Stimulated activated CD4-positive, alpha-beta T cell treated with anti-CD3 and anti-CD28 coated beads, Interleukin-12 subunit alpha, Interleukin-12 subunit beta, amount 100 ng/mL, for 24 hours (primary cell): ENCODE measurements at places on chromosomes 2 and 18.

DNA sequence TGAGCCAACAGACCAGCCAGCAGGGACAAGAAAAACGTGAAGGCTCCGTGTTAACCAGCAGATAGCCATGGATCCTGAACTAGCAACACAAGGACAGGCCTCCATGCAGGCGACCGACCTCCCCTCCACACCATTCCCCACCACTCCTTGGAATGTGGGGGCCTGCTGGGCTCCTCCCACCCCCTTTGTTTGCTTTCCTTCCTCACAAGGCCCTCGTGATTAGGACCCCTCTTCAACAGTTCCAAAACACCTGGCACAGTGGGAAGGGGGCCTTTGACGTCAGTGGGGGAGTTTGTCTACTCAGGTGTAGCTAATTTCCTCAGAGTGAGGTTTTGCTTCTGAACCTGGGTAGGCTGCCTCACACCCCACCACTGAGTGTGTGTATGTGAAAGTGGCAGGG is 37.8 kb downstream of the SLC14A2 start:
- no peak for DNase-seq

GRCh38 chr2:79713131-79713785 is 200.4 kb downstream of the CTNNA2 start:
- DNase-seq = no peak

- no peak for DNase-seq
These were observed 21.6 kb downstream of the OSR1 start for GRCh38 chr2:19336781-19337180.

DNA sequence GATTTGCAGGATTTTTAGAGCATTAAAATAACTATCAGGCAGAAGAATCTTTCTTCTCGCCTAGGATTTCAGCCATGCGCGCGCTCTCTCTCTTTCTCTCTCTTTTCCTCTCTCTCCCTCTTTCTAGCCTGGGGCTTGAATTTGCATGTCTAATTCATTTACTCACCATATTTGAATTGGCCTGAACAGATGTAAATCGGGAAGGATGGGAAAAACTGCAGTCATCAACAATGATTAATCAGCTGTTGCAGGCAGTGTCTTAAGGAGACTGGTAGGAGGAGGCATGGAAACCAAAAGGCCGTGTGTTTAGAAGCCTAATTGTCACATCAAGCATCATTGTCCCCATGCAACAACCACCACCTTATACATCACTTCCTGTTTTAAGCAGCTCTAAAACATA is 137.0 kb downstream of the MEIS1 start:
- DNase-seq = no peak

DNA sequence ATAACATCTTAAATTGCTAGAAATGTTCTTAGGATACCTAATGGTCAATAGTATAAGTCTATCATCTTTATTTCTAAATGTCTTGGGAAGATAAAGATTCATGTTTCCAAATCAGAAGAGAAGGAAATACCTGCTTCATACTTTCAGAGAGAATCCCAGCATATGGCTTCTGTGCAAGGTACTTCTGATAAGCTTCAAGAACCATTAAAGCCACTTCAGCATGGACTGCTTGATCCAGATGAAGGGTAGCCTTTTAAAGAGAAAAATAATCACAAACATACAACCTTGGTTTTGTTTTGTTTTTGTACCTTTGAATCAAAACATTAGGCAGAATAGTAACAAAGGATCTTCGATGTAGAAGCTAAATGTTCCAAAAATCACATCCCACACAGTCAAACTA is 44.0 kb downstream of the EPG5 start:
- no peak for DNase-seq

DNA sequence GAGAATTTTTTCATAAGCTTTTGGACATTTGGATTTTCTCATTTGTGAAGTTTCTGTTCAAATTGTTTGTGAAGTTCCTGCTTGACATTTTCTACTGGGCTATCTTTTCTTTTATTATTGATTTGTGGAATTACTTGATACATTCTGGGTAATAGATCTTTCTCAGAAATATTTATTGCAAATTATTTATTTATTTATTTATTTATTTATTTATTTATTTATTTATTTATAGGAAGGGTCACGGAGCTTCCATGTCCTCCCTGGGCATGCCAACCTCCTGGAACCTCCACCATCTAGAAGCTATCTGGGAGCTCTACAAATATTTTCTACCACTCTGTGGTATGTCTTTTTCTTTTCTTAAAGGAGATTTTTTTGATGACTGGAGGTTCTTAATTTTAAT is 25.7 kb upstream of the SERPINB7 start:
- DNase-seq = no peak

DNA sequence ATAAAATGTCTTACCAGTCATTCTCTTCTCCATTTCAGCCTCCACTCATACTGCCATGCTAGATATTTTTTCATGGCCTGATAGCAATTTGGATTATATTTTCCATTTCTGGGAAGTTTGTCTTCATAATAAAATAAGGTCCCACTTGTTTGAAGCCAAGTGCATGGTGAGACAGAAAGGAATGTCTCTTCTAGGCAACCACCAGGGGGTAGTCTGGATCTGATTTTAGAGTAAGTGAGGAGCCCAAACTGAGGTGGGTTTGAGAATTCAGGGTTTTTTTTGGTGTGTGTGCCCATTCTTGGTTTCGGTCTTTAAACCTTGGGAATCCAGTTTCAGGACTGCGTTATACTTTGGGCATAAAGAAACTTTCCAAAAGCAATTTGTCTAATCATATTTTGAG is 315.5 kb downstream of the RPRM start:
- no peak for DNase-seq

DNA sequence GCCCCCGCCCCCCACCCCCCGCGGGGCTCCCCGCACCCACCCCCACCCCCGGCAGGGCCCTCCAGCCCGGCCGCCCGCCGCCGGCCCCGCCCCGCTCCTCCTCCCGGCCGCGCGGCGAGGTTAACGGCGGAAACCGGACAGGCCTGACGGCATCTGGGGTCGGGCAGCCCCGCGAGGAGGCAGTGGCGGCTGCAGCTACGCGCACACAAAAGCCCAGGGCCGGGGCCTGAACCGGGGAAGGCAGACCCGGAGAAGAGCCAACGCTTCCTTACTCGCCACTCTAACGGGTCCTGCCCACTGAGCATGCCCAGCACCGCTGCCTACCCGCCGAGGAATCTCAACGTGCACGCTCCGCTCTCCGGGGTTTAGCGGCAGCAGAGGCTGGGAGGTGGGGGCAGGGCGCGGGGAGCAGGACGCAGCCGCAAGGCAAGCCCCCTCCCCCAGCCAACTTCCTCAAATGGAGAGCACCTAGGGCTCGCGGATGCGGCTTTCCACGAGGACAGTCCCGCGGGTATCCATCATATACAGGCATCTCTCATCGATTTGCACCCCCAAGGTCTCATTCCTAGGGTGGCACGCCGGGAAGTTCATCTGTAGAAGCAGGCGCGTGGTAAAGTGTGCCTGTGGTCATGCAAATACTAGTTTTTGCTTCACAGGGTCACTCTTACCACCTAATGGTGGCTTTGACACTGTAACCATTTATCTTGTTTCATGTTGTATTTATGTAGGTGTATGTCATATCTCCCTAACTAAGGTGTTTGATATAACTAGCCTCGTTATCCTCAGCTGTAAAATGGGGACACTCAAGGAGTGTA is at the start of gene MEMO1:
Gene MEMO1 (minus strand): TSS at position 339 of the 815 bp plus-strand sequence. CDS start 761 bp downstream, outside the sequence.
- DNase-seq = peak; percentile 91

DNA sequence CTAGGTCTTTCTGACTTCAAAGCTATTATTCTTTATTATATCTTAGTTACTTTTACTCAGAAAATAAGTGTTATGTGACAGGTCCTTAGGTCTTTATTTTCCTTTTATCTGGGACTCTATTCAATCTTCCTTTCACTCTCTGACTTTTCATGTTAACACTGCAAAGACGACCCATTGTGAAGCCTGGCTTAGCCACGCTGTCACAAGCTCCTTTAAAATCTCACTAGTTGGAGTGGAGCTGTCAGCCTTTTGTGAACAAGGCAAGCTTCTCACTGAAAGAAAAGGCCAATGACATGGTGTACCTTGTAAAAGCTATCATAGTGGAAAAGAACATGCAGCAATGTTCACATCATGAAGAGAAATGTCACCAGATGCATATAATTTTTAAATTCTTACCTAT is 1130.7 kb upstream of the FAM98A start:
- no peak for DNase-seq

DNA sequence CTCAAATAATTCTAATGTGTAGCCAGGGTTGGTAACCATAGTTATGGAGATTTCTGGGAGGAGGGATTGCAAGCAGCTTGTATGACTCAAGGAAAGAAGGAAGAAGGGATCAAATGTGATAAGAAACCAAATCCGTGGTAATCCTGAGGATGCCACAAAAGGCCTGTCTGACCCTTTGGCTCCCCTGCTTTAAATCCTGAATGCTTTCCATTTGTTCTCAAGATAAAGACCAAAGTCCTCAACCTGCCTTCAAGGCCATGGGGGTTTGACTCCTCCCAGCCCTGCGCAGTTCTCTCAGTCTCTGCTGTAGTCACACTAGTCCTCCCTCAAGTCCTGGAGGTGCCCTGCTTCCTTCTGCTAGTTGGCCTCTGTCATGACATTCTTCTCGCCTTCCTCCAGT is 74.0 kb downstream of the SUMO1 start:
- DNase-seq = no peak
